ENCODE measurements at places on chromosomes 5 and 9.
A peak's percentile ranks its signal among the peaks of the same experiment; 100 is the strongest.

DNA sequence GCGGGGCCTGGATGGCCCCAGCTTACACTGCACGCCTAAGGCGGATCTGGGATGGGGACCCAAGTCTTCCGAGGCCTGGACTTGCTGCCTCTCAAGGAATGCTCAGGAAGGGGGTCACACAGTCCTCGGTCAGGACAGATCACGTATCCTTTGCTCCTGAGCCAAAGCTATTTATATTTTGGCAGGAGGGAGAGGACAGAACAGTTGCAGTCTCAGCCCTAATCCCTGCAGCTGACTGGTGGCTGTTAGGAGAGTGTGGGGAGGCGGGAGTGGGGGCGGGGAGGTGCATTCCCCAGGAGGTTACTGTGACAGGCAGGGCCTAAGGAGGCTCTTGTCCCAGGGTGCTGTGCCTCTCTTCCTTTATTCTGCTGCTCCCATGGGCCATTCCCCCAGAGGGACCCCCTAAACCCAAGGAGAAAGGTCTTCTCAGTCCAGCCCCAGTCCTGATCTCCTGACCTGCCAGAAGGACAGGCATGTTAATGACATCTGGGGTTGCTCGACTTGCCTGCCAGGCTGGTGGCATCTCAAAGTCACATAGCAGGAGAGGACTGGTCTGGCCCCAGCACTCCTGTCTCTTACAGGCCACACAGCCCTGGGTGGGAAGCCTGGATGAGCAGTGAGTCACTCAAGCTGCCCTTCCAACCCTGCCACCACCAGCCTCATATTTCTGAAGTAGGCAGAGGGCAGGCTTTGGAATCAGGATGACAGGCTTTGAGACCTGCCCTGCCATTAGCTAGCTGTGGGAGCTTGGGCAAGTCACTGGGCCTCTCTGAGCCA lies 51.9 kb downstream of the COL27A1 start:
- H3K36me3 ChIP-seq = peaks cover 8% of the 10 kb centered on the region
- DNase-seq = no peak

DNA sequence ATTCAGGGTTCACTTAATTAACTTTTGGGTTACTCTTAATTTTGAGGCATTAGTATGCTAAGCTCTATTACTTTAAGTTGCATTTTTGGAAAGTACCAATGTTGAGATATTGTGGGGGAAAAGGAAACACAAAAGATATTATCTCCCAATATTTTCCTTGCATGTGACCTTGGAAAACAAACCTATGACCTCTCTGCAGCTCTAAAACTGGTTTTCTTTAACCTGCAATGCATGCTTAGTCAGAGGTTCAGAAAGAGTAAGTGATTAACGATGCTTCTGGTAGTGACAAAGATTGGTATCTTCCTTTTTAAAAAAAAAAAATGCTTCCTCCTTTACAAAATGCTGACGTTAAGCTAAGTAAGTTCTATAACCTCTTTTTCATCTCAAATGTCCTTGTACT lies 44.9 kb upstream of the CDH18 start:
- no peak overlapping the region for H3K27ac ChIP-seq
- DNase-seq = no peak
- peaks cover 4% of the 10 kb centered on the region for H3K4me1 ChIP-seq
- H3K27me3 ChIP-seq = no peaks in the 10 kb centered on the region
- no peak overlapping the region for H3K4me3 ChIP-seq

- DNase-seq = no peak
- H3K36me3 ChIP-seq = no peaks in the 10 kb centered on the region
- no peak overlapping the region for H3K4me3 ChIP-seq
- H3K4me1 ChIP-seq = no peaks in the 10 kb centered on the region
Observed at GRCh38 chr5:143471666-143472464, 68.4 kb upstream of the NR3C1 start.

DNA sequence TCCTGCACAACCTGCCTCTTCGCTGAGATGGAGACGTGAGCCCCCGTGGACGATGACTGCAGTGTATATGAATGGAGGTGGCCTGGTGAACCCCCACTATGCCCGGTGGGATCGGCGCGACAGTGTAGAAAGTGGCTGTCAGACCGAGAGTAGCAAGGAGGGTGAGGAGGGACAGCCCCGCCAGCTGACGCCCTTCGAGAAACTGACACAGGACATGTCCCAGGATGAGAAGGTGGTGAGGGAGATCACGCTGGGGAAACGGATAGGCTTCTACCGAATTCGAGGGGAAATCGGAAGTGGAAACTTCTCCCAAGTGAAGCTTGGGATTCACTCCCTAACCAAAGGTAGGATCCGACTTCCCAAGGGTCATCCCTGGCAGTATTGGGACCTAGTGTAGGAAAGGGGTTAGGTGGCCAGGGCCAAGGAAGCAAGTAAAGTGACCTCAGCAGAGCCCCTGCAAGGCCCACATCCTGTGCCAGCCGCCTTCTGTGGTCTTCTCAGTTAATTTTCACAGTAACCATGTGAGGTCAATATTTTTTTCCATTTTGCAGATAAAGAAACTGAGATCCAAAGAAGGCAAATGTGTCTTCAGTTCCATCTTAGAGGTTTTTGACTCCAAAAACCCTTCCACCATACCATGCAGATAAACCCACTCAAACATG lies 53.8 kb downstream of the NIM1K start:
- H3K27ac ChIP-seq = no peak overlapping the region
- H3K36me3 ChIP-seq = no peaks in the 10 kb centered on the region
- H3K4me1 ChIP-seq = no peaks in the 10 kb centered on the region
- no peak overlapping the region for H3K4me3 ChIP-seq

DNA sequence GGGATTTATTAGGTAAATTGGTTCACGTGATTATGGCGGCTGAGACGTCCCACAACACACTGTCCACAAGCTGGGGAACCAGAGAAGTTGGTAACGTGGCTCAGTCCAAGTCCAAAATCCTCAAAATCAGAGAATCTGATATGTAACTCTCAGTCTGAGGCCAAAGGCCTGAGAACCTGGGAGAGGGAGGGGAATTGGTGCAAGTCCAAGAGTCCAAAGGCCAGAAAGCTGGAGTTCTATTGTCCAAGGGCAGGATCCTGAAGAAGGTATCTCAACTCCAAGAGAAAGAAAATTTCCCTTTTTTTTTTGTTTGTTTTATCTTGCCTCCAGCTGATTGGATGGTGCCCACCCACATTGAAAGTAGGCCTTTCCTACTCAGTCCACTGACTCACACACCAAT lies 83.8 kb downstream of the PRDM9 start:
- H3K4me3 ChIP-seq = no peak overlapping the region
- no peaks in the 10 kb centered on the region for H3K27me3 ChIP-seq
- H3K4me1 ChIP-seq = no peaks in the 10 kb centered on the region
- DNase-seq = no peak

DNA sequence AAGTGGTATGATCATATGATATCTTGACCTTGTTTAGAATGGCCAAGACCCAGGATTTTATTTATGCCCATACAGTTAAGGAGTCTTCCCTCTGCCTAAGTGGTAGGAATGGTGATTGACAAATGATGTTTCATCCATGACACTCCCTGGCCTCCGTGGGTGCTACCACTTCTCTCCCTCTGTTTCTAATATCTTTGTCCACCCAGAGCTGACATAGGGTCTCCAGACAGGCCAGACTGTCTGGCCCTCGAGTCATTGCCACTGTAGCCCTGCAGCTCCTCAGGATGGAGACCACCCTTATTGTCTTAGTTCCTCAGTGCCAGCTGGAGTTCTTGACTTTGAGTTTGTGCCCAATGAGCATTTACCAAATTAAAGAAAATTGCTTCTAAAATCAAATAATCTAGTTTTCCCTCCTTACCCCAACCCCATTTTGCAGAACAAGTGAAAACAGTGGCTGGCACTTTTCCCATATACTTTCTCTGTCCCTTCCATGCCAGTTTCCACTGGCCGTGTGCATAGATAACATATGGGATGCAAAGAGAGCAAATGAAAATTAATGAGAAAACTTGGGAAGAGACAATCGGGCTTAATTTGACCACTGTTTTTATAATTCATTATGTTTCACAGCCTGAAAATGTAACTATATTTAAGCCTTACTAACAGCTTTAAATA lies 235.7 kb downstream of the NSG2 start:
- H3K27ac ChIP-seq = no peak overlapping the region
- no peaks in the 10 kb centered on the region for H3K27me3 ChIP-seq
- no peaks in the 10 kb centered on the region for H3K36me3 ChIP-seq
- no peak for DNase-seq

DNA sequence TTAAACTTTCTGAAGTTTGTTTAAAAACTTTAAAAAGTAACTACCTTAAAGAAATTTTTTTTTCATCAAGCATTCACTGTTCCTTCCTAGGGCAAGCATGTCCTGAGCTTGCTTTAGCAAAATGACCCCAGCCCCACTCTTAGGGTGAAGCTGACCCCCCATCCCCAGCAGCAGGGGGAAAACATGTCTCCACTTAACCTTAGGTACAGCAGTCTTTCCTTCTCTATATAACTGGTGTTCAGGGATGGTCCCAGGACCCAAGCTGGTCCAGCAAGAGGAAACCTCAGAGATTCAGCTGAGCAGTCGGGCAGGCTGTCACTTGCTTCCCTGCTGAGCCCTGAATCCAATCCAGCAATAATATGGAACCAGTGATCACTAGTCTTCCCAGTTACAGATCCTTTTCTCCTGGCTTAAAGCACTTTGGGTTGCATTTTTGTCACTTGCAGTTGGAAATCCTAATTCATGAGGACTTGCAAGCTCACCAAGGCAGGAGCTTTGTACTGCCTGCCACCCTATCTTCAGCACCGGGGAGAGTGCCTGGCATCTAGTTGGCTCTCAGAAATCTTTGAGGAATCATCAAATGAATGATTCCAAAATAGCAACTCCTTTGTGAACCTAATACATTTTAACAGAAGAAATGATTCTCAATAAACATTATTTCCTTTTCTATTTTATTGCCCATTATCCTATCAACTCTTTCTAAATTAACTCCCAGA lies 91.2 kb downstream of the FSTL4 start:
- H3K27ac ChIP-seq = no peak overlapping the region
- H3K4me1 ChIP-seq = peaks cover 23% of the 10 kb centered on the region
- H3K4me3 ChIP-seq = no peak overlapping the region
- DNase-seq = no peak

DNA sequence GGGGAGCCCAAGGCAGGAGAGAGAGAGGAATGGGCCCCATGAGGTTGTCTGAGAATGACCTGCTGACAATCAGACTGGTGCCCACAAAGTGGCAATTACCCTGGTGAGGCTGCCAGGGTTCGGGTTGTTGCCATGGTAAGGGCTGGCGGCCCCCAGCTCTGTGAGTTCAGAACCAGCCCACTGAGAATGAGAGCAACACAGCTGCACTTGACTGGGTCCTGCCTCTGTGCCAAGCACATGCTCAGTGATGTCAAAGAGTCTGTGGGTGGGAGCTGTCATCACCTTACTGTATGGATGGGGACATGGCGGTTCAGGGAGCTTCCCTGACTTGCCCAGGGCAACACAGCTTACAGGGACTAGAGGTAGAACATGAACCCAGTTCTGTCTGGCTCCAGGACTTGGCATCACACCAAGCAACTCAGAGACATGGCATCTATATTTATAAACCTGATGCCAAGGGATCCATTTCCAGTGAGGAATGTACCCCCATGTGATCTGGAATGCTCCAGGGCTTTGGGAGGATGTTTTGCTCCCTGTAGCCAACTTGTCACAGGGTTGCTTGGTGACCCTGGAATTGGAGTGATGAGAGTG lies 38.2 kb upstream of the TEX48 start:
- H3K27ac ChIP-seq = no peak overlapping the region
- no peak overlapping the region for H3K4me3 ChIP-seq

GRCh38 chr9:127067603-127068220 lies 54.7 kb downstream of the ANGPTL2 start:
- H3K4me1 ChIP-seq = peaks cover 12% of the 10 kb centered on the region
- H3K36me3 ChIP-seq = peaks cover 14% of the 10 kb centered on the region
- peak overlapping the region; percentile 61 for H3K27ac ChIP-seq
- H3K27me3 ChIP-seq = no peaks in the 10 kb centered on the region
- H3K4me3 ChIP-seq = no peak overlapping the region

DNA sequence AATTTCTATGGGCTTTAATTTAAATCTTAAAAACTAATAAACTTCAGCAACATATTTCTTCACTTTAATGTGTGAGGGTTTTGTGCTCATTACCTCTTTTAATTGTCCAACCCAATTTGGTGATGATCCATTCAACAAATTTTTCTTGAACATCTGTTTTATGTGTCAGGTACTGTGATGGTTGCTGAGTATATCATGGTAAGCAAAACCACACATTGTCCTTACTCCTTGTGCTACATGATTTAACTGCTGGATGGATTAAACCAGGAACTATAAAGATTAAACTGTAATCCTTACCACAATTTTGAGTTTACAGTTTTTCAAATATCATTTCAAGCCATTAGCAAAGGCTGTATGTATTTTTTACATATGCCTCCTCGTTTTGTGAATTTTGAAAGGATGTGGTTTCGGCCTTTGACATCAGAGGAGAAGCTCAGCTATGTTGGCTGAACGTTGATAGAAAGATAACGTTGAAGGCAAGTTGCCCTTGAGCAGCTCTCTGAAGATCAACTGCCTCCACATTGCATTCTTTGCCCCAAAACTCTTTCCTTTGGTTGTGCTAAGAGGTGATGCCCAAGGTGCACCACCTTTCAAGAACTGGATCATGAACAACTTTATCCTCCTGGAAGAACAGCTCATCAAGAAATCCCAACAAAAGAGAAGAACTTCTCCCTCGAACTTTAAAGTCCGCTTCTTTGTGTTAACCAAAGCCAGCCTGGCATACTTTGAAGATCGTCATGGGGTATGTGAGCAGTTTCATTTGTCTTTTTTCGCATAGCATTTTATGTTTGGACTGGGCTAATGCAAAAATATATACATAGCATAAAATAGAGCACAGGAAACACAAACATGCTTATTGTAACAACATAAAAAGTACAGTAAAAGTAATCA lies at the start of gene ITK:
Gene ITK, plus strand, starts transcription at position 467 of the 891 bp plus-strand sequence. Its CDS starts 138 bp downstream, at position 605.
- H3K36me3 ChIP-seq = no peaks in the 10 kb centered on the region
- no peak for DNase-seq
- H3K4me3 ChIP-seq = no peak within 1 kb of the TSS

DNA sequence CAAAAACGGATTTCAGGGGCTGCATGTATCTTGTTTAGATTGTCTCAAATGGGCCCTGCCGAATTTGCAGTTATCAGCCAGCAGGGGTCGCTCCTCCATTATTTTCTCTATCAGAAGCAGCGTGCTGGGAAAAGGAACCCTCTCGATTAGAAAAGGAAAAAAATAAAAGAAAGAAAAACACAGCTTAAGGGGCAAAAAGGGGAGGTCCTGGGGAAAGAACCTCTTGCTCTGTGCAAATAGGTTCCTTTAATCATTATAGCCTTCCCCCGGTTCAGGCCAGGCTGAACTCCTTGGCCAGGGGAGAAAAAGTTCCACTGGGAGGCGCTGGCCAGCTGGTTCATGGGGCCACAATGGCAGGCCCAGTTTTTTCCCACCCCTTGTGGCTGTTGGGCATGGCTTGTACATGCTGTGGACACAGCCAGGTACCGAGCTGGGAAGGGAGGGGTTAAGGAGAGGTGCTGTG lies 25.0 kb upstream of the CAPSL start:
- H3K36me3 ChIP-seq = peaks cover 5% of the 10 kb centered on the region
- H3K27ac ChIP-seq = no peak overlapping the region
- H3K4me3 ChIP-seq = no peak overlapping the region
- DNase-seq = peak; percentile 61

GRCh38 chr9:114805670-114806525 lies at the start of gene TNFSF15:
Gene TNFSF15, minus strand, starts transcription at chr9:114806039. Its CDS starts 27 bp downstream, at chr9:114806012.
- H3K27me3 ChIP-seq = no peaks in the 10 kb centered on the region
- peaks cover 30% of the 10 kb centered on the region for H3K4me1 ChIP-seq
- H3K4me3 ChIP-seq = peak within 1 kb of the TSS; percentile 41
- no peak within 1 kb of the TSS for H3K27ac ChIP-seq
- DNase-seq = peak; percentile 49

- no peak overlapping the region for H3K27ac ChIP-seq
- peak; percentile 11 for DNase-seq
- no peaks in the 10 kb centered on the region for H3K27me3 ChIP-seq
- H3K36me3 ChIP-seq = peaks cover 9% of the 10 kb centered on the region
- no peak overlapping the region for H3K4me3 ChIP-seq
Observed at GRCh38 chr9:114285166-114285867, 37.6 kb upstream of the ORM1 start.

Measured in WTC11 (cell line).